Fibroblast of skin of left quadriceps (primary cell): ENCODE measurements at places on chromosomes 13 and 19.

DNA sequence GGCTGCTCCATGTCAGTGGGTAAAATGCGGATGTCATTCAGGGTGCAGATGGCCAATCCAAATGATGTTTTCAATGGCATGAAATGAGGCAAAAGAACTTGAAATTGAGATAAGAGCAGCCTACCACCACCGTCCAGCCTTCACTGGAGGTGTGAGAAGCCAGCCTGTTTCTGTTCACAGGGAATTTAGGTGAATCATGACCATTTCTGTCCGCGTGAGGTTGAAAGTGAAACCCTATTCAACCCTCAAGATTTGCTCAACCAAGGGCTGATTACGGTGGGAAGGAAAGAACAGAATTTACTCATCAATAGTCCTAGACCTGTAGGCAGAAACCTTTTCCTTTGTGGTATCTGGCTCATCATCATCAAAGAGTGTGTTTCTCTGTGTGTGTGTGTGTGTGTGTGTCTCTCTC, 370.7 kb downstream of the COG6 start:
- no peak for DNase-seq

DNA sequence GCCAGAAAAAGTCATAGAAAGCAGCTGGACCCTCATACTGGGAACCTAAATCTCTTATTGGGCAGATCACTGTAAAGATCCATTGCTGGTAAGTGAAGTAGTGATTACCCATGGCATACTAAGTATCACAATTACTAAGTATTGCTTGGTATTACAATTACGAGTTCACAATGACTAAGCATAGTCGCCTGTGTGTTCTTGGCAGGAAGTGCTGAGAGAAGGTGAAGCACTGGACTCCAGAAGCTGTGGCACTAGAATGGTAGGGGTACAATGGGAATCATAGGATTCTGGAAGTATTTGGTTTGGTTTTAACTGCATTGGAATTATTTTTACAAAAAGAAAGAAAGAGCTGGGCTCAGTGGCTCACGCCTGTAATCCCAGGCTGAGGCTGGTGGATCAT, 20.3 kb downstream of the LGALS16 start:
- DNase-seq = no peak

DNA sequence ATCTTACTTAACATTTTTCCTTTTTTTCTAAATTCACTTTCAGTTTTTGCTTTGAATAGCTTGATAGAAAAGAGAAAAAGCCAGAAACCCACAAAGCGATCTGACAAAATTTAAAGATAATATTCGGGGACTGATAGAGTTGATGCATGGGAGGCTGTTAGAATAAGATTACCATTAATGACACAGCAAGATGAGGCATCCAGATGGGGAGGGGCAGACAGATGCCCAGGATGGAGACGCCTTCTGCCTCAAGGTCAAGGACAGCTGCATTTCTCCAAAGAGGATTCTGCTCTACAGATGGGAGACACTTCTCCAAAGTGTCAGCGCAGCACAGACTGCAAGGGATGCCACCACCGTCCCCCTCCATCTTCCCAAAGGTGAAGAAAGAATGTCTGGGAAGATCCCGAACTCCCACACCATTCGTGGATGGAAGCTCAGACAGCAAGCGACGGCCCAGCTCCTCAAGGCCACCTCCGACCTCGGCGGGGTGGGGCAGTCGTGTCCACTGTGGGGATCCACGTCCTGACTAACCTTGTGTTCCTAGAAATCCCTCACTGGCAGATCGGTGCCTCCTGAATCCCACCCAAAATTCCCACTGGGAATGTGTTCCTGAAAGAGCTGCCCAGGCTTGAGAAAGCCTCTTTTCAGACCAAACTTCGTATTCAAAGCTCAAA, 32.9 kb downstream of the NAXD start:
- no peak for DNase-seq

DNA sequence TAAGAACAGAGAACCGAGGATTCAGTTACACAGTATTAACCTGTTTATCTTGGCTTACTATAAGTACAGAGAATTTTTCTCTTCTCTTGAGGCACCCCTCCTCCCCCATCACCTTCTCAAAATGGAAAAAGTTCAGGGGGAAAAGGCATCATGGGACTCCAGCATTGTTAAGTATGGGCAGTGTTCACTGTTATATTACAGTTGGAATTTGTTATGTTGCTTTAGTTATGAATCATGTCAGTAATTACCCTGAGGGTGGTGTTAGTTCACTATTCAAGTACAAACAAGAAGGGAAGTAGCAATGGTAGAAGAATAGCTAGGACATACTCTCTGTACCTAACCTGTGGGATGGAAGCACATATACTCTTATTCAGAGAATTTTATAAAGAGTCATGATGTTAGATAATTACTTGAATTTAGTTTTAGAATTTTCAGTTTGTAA, 12.0 kb downstream of the LPAR6 start:
- peak; percentile 55 for DNase-seq

- DNase-seq = no peak
Measured at GRCh38 chr13:104522235-104523072, 1456.2 kb upstream of the SLC10A2 start.

GRCh38 chr19:50244695-50245094, 41.3 kb downstream of the MYH14 start:
- no peak for DNase-seq

GRCh38 chr13:27955014-27955591, 14.0 kb downstream of the CDX2 start:
- DNase-seq = no peak
